Amniotic stem cell (primary cell): ENCODE measurements at places on chromosomes 2 and 18.
A peak's percentile ranks its signal among the peaks of the same experiment; 100 is the strongest.

DNA sequence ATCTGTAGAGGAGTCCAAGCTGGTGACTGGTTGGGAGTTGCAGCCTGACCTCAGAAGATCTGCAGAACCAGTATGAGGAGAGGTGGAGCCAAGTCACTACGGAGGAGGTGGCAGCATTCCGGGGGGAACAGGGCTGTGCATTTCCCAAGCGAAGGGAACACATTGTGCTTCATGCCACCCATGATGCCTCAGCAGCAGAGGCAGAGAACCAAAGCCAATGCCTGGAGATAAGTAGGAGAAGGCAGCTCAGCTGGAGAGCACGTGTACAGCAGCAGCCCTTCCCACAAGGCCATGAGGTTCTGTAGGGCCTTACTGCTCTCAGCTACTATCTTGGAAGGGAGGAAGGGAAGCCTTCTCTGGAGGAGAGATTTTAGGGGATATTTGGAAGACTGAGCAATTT lies 67.2 kb upstream of the LRPPRC start:
- DNase-seq: no peak

- no peak for DNase-seq
Observed at GRCh38 chr2:85987266-85988174, 98.7 kb upstream of the ST3GAL5 start.

DNA sequence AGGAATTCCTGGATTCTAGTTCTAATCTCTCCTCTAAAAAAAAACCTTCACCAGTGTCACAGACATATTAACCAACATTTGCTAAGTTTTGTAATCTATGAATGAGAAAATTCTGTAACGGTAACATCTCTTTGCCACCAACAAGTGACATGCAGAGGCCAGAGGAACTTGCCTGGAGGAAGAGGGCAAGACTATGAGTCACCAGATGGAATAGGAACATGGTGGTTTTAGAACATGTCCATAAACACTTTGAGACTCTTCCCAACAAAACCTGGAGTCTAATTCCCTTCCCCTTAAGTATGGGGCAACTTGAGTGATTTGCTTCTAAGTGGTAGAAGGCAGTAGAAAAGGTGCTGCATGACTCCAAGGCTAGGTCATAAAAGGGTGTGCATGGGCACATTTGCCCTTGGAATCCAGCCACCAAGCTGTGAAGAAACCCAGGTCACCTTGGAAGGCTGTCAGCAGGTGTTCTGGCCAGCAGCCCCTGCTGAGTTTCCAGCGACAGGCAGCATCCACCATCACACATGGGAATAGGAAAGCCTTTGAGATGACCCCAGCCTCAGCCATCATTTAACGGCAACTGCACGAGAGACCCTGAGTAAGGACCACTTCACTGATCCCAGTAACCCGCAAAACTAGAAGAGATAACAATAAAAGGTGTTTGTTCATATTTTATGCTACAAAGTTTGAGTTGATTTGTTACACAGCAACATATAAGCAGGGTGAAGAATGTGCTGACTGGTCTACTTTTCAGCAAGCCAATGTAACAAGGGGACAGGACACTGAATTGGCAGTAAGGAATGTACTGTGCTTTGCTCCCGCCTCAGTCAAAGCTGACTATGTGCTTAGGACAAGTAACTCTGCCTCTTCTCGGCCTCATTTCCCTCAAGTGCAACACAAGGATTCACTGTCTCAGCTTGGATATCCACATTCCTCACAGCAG lies 90.6 kb downstream of the SKA1 start:
- no peak for DNase-seq

GRCh38 chr2:199955007-199955338 lies 318 bp downstream of the TYW5 start:
- DNase-seq: no peak

GRCh38 chr2:134549104-134549503 lies 169.7 kb downstream of the TMEM163 start:
- DNase-seq: no peak

GRCh38 chr2:39834426-39834825 lies 55.4 kb upstream of the THUMPD2 start:
- DNase-seq: no peak

- DNase-seq: no peak
Observed at GRCh38 chr2:50125246-50125645, 906.7 kb downstream of the NRXN1 start.

- no peak for DNase-seq
Observed at GRCh38 chr18:21598726-21599584, 1.5 kb downstream of the ESCO1 start.

DNA sequence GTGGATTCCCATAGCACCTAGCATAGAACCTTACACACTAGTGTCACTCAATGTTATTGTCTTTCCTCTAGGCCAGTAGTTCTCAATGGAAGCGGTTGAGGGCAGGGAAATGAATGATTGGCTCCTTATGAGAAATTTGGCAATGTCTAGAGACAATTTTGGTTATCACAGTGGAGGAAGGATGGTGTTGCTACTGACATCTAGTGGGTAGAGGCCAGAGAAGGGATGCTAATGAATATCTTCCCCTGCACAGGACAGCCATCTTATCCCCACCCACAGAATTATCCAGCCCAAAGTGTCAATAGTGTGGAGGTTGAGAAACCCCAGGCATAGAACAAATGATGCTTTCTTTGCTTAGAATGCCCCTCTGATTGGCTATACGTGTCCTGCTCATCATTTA lies 15.8 kb downstream of the C18orf63 start:
- no peak for DNase-seq

- peak; percentile 50 for DNase-seq
Observed at GRCh38 chr2:58571181-58571852, 330.2 kb upstream of the FANCL start.

DNA sequence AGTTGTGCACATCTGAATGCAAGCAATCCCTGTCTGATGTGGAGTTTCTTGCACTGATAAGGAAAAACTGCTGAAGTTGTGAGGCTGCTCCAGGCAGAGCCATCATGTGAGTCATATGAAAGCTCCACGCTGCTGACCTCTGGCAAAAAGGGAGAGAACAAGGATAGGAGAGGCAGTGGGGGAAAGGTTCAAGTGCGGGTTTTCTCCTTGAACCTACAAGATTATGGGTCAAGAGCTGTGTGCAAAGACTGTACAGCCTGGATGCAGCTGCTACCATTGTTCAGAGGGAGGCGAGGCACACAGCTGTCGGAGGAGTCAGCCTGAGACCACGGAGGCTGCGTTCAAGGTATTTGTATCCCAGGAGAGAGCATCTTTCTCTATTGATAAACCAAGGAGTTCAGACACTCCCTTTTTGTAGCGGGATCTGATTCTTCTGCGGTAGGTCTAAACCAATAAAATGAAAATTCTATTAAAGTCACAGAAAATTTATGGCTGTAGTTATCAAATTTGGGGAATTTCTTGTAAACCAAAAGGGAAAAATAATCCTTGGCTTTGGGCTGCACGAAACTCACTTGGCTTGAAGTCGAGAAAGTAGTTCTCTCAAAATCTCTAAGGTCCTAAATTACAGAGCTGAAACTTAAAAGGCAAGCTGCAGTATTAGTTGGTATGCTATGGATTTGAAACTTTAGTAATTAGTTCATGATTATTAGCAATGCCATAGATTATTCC lies at the start of gene CDK15:
CDK15 (plus strand) TSS at position 96 of the 729 bp plus-strand sequence; CDS start at position 224, 128 bp downstream.
- DNase-seq: peak; percentile 15

DNA sequence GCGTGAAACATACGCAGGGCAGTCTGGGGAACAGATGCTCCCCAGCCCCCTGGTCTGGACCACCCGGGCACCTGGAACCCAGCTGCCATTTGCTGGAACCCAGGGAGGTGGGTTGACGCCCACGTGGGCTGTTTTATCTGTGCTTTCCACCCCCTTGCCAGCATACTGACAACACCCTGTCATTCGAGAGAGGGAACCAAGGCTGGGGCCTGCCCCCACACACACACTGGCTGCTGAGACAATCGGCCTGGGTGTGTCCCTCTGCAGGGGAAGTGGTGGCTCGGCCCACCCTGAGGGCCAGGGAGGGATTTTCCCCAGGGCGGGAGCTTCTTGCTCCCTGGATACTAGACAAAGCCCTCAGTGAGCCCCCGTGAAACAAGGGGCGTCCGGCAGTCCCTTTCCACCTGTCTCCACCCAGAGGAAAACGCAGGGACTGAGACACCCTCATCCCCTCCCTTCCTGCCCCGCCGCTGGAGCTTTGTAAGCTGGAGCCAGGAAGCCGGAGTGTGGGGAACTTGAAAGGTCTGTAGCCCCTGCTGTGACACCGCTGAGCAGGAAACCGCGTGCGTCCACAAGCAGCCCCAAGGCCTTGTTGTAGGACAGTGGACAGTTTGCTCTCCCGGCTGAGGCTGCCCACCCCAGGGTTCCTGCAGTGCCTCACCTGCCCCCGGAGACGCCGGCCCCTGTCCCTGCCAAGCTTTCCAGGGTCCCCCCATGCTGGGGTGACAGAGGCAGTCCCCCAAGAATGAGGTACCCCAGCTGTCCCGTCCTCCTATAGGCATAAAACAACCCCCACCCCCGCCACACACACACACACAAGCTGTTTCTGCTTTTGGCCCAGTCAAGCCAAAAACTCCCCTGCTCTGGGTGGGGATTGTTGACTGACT lies 14.1 kb upstream of the KLF11 start:
- DNase-seq: no peak

DNA sequence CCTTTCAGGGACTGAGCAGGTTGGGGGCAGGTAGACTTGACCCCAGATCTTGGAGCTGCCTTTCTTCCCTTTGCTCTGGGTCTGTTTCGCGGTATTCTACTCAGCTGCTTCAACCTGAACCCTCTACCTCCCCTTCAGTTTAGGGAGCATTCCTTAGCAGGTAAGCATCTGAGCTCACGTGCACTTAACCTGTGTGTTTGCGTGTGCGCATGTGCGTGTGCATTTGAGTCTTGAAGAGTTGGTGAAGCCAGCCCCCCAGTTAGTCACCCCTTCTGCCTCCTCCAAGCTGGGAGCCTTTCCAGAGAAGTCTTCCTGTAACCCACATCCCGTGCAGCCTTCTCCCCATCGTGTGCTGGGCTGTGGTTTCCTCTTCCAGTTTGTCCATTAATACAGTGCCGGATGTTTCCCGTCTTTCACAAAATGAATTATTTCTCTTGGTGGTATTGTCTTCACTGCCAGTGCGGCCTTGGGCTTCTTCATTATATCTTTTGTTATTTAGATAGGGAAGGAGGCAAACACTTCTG lies 33.2 kb downstream of the B3GNT2 start:
- no peak for DNase-seq

DNA sequence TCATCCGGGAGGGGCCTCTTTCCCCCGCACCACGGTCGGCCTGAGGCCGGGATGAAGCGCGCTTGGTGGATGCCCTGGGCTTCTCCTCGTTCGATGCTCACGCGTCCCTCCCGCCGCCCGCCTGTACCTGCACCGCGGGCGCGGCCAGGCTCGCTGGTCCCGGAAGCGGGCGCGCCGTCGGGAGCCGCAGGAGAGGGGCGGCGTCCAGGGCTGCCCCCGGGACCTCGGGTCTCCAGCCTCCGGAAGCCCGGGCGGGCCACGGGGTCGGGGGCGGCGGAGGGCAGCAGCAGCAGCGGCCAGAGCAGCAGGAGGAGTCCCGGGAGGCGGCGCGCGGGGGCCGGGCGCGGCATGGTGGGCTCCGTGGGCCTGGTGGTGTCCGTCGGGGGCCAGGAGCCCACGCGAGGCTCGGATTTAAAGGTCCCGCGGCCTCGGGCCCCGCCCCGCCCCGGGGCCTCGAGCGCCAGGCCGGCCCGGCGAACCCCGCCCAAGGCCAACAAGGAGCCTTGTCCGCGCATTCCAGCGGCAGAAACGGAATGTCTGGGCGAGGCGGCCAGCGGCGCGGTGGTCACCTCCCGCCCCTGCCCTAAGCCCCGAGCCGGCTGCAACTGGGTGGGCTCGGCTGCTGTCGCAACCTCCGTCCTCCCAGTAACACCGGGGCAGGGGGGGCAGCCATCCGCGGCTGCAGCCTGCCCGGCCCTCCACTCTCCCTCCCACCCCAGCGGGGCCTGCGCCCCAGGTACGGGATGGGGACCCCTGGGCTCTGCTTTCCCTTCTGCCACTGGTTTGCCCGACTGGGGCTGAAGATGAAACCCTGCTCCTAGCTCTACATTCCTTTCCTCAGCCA lies at the start of gene MATN3:
MATN3 (minus strand) TSS at position 387 of the 844 bp plus-strand sequence; CDS start at position 350, 37 bp downstream.
- DNase-seq: no peak

- DNase-seq: no peak
Observed at GRCh38 chr2:227827143-227827542, 13.5 kb downstream of the CCL20 start.

- DNase-seq: no peak
Observed at GRCh38 chr2:33278245-33278943, 198.1 kb upstream of the RASGRP3 start.

- no peak for DNase-seq
Observed at GRCh38 chr2:61910603-61911002, 5.1 kb downstream of the COMMD1 start.

DNA sequence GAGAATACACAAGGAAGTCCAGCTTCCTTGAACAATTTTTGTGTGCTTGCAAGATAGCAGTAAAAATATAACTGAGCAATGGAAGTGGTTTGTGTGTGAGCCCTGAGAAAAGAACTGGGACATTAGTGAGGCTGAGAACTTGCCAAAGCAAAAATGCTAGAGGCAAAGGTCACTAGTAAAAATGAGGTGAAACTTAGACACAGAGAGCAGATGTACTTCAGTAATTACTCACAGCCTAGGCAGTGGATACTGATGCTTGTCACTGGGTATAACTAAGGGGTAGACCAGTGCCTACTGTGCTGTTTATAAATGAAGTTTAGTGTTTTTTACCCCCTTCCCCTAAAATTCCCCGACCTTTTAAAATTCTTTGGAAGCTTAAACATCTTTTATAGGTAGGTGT lies 450.1 kb downstream of the LPIN1 start:
- DNase-seq: no peak

- no peak for DNase-seq
Observed at GRCh38 chr18:24063121-24063731, 48.7 kb downstream of the TTC39C start.

DNA sequence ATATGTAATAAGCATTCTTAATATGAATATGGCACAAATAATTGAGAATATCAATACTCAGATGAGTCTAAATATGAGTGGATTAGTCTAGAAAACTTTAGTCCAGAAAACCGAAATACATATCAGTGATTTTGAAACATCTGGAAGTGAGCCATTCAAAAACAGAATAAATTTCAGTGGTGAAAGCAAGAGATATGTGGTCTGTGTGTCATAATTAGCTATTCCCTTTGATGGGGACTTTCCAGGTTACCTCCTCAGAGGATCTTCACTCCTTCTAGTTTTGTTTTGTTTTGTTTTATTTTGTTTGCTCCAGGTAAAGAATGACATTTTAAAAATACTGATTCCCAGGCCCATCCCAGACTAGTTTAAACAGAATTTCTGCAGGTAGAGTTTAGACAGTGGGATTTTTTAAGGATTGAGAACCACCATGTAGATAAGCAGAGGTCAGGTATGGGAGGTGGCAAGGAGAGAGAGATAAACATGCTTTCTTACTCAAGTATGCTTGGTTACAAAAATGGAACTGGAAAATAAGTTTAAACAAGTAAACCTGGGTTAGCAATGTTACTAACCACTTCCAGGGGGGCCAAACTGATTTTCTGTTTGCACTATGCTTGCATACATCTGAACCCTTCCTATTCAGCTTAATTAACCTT lies 70.7 kb downstream of the NABP1 start:
- DNase-seq: no peak
